ENCODE measurements at places on chromosomes 1 and 21. TPM values are rescaled to one million over a fixed set of nuclear protein-coding genes. Genes with fewer than 3 reads are reported as not detected.

- DNase-seq = no peak
Measured at GRCh38 chr1:239511875-239512274, 125.5 kb downstream of the CHRM3 start.

GRCh38 chr1:79959635-79960034, 953.1 kb upstream of the ADGRL4 start:
- no peak for DNase-seq

RAB4A gene
- 48.2 TPM for polyA plus RNA-seq

SPATC1L gene
- polyA plus RNA-seq = 13.4 TPM

DNA sequence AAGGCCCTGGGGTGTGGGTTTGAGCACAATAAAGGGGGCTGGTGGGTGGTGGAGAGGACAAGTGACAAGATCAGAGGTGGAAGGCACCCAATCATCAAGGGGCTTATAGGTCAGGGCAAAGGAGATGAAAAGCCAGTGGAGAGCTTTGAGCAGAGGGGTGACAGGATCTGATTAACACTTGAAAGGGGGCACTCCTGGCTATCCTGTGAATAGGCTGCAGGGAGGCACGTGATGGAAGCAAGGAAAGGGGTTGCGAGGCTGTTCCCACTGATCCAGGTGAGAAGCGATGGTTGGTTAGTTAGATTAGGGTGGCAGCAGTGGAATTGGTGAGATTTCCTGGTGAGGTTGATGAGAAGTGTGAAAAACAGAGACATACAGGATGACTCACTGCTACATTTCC, 80.6 kb downstream of the WLS start:
- DNase-seq = no peak

CD1D gene
- 1.6 TPM for polyA plus RNA-seq

- no peak for DNase-seq
Measured at GRCh38 chr1:6463120-6463412, 2.9 kb downstream of the TNFRSF25 start.

GCSAML gene
- polyA plus RNA-seq = 0.34 TPM

LCE6A gene
- not detected for polyA plus RNA-seq

S100A6 gene
- polyA plus RNA-seq = 194 TPM

- DNase-seq = no peak
Measured at GRCh38 chr1:227314014-227314848, 4.1 kb downstream of the CDC42BPA start.

GRCh38 chr1:110471131-110471530, 20.2 kb downstream of the PROK1 start:
- DNase-seq = no peak

DNA sequence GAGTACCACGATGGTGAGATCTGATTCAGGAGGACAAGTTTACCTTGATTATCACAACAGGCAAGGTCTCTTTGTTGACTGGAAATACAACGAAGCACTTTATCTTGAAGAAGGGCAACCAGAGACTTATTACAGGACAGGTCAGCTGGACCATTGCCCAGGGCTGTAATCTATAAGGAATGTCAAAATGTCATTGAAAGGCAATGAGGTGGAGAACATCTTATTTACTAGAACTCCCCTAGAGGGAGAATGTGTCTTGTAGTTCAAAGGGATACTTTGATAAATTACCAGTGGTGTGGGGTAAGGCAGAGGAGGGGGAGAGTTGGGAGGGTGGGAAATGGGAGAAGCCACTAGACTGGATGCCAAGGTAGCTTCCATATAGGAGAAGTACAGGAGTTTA, 212.3 kb downstream of the NCAM2 start:
- DNase-seq = no peak

- no peak for DNase-seq
Measured at GRCh38 chr1:53288002-53288789, 39.7 kb downstream of the LRP8 start.

GRCh38 chr1:161013488-161014230, 7.3 kb downstream of the F11R start:
- DNase-seq = peak; percentile 77

GRCh38 chr1:244712669-244713068, 59.7 kb downstream of the DESI2 start:
- no peak for DNase-seq

- no peak for DNase-seq
Measured at GRCh38 chr1:15368888-15369287, 40.8 kb upstream of the EFHD2 start.

INSRR gene
- polyA plus RNA-seq = 0.48 TPM

GRCh38 chr1:54815086-54815876, 14.2 kb upstream of the TTC22 start:
- DNase-seq = no peak

DNA sequence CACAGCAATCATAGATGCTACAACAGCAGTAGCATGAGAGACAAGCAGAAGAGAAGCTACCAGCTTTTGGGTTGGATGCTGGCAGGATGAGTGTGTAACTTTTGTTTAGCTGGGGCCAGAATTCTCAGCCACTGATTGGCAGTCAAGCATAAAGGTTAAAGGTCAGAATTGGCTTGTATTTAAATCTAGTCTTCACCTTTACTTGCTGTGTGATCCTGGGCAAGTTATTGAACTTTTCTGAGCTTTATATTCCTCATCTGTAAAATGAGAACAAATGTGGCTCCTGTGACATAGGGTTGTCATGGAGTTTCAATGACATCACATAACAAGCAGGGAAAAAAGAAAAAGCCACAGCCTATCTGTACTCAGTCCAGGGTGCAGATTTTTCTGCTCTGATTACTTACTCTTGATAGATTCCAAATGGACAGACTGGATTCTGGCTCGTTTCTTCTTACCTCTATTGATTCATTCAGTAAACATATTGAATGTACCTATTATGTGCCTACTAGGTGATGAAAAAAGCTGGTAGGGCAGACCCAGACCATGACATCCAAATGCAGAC, 2.8 kb upstream of the AZIN2 start:
- DNase-seq = no peak

GRCh38 chr1:66343569-66344325, 190.2 kb upstream of the SGIP1 start:
- no peak for DNase-seq

- peak; percentile 37 for DNase-seq
Measured at GRCh38 chr21:28633839-28634555, 358.7 kb downstream of the LTN1 start.

GIPC2 gene
- polyA plus RNA-seq = 0.85 TPM

DNA sequence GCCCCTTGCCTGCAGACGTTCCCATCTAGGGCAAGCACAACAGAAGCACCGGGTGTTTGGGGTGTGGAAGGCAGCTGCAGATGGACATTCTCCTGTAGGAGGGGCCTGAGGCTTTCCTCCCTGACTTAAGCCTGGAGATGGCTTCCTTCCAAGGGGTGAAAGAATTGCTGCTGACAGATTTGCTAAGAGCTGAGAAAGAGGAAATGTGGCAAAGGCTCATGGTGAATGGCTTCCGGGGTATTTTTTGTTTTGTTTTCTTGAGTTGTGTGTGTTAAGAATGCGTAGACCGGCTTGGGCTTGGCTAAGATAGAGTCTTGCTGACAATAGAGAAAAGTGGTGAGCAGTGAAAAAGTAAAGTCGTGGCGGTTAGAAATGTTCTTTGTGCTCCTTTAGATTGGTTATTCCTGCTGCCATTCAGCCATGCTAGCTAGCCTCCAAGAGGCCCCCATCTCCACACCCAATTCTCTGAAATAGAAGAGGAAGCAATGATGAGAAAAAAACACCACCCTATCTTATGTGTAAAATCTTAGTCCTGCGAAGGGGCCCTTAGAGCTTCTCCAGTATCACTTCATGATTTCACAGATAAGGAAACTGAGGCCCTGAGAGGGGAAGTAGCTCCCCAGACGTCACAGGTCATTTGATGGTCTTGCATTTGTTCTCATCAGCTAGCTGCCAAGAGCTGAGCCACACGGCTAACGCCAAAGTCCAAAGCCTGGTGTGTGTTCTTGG, 36.9 kb downstream of the EIF2D start:
- DNase-seq = peak; percentile 77

DNA sequence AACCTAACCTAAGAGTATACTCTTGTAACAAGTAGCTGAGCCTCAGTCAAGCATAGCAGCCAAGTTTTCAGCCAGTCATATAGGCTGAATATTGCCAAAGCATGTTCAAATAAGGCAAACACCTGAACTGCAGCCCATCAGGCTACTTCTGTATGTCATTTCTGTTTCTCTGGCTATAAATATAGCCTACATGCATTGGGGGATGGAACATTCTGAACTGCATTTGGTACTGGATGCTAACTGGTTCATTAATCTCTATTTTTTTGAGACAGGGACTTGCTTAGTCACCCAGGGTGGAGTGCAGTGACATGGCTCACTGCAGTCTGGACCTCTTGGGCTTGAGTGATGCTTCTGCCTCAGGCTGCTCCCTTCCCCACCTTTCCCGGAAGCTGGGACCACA, 37.3 kb downstream of the MAST2 start:
- no peak for DNase-seq

GRCh38 chr21:39737376-39738000, 7.5 kb upstream of the IGSF5 start:
- DNase-seq = no peak

RNU1-2 gene
- polyA plus RNA-seq = 1.2 TPM

AGBL4 gene
- 0.23 TPM for polyA plus RNA-seq

GRCh38 chr1:111739925-111740765, 950 bp upstream of the INKA2 start:
- DNase-seq = peak; percentile 48

DNA sequence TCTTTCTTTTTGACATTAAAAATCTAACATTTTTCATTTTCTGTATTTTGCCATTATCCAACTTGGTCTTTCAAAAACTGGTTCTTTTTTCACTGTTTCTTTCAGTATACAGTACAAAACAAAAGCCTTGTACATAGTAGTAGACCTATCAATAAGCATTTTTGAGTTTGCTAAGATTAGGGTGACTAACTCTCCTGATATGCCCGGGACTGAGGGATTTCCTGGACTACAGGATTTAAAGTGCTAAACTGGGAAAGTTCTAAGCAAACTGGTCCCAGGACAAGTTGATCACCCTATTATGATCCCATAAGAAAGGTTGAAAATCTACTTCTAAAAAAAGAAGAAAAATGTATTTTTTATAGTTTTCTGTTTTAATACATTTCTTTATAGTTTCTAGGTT, 120.9 kb downstream of the USP25 start:
- no peak for DNase-seq

DNA sequence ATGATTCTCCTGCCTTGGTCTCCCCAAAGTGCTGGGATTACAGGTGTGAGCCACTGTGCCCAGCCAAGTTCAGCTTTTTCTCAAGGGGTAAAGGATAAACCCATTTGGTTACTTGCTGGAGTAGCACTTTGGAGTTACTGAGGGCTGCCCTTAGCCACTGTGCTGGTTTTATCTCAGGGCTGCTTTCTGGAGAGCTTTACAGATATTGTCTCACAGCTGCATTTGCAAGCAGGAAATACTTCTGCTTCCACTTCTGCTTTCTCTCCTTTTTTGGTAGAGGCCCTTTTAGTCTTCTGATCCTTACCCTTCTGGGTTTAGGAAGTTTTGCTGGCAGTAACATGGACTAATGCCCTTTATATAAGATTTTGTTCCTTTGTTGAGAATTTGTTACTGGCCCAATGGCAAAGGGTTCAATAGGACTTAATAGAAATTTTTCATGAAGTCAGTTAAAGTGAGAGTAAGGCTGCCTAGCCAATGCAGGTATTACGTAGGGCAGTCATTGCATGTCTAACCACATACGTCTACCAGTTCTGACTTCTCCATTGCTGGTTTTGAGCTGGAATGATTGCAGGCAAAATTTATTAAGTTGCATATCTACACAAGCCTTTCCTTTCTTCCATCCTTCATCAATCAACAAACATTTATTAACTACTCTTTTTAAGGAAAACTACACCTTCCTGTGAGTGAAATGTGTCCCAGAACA, 24.4 kb downstream of the CAP1 start:
- no peak for DNase-seq

DNA sequence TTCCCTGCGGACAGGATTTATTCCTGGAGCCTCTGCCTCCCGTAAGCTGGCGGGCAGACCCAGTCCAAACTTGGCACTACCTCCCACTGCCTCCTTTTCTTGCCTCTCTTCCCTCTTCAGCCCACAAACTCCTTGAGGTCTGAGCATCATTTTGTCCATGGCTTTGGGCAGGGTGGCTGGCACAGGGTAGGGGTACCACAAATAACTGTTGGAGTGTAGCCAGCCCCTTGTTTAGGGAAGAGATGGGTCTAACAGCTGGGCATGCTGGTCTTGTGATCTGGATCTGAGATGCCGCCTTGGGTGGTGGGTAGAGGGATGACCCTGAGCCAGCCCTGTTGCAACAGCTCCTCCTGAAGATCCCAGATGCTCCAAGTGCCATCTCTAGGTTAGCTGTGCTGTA, 71.4 kb upstream of the CLDN14 start:
- peak; percentile 40 for DNase-seq

All from muscle of back (tissue), 13 donors.